ENCODE measurements at places on chromosomes 3 and 15.
A peak's percentile ranks its signal among the peaks of the same experiment; 100 is the strongest.

DNA sequence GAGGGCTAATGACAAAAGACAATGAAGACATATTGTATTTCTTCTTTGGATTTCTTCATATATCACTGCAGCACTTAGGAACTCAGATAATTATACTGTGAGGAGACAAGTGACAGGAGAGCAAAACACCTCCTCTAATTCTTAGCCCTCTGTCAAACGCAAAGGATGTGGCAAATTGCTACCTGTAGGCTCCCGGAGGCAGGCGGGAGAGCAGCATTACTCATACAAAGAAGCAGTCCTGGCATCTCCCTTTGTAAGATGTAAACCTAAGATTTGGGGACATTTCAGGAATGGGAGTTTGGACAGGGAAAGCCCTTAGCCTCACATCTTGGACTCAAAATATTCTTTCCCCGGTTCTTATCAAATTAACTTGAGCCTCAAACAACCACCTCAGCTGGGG, 460.8 kb downstream of the SOX2 start:
- DNase-seq, result no peak

DNA sequence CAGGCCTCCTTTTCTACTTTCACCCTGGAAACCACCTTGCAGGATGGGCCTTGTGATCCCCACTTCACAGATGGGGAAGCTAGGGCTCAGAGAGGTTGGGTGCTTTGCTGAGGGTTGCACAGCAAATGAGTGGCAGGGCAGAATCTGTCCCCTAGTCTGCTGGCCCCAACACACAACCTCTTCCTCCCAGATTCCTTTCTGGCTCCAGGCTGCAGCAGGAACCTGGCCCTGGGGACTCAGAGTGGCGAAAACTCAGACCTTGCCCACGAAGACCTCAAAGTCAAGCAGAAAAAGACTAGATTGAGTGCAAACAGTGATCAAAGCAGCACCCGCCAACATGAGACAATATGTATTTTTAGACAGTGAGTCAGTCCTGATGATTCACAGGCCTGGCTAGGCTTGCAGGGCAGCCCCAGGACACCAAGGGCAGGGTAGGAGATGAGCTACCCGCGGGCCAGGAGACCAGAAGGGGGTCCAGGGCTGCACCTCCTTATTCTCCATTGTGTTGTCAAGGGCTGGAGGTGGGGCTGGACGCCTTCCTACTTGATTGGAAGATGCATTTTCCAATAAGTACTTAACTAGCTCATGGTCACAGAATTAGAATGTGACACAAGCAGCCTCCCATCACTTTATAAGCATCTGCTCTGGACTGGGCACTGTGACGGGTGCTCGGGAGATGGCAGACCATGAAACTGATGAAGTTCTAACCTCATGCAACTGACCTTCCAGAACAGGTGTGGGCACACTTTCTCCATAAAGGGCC, 23.9 kb downstream of the GOLGA6L2 start:
- no peak for DNase-seq

- DNase-seq, result no peak
These were observed 31.1 kb downstream of the MAGEL2 start for GRCh38 chr15:23616536-23616935.

GRCh38 chr3:100149713-100150415, 35.6 kb upstream of the FILIP1L start:
- no peak for DNase-seq

DNA sequence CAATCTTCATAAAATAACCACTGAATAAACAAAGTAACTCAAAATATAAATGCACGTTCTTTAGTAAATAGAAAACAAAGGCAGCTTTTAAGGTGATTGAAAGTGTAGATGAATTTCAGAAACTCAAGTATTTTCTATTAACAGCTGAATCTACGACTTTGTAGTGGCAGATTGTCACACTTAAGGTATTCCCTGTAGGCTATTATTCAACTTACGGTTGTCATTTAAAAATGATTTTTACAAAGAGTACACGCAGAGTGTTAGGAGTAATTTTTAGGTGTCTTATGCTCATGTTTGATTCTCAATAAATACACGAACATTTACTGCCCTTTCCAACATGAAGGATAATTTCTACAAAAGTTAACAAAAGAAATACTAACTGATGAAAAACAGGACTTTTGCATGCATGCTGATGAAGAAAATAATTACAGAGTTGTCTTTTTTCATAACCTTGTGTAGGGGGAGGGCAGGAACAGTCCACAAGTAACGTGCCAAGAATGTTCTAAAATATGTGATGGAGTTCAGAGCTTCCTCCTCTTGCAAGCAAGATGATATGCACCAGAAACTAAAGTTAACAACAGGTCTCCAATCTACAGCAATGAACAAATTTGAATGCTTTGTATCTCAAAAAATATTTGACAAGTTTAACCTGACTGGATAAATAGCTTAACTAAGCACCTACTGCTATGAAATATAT, 16.7 kb downstream of the DCBLD2 start:
- DNase-seq, result no peak

DNA sequence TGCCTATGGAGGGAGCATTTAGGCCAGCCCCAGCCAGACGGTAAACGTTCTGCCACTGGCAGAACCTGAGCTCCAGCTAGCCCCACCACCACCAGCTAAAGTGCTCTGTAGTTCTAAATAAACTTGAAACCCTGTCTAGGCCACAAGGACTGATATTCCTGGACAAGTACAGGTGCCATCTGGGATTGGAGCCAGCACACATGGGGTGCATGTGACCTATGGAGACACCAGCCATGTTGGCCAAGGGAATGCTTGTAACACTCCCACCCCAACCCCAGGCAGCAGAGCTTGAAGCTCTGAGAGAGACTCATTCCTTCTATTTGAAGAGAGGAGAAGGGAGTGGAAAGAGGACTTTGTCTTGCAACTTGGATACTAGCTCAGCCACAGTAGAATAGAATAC, 284.5 kb upstream of the DCBLD2 start:
- DNase-seq, result no peak

- no peak for DNase-seq
These were observed 25.5 kb upstream of the FGD5 start for GRCh38 chr3:14793126-14793857.

DNA sequence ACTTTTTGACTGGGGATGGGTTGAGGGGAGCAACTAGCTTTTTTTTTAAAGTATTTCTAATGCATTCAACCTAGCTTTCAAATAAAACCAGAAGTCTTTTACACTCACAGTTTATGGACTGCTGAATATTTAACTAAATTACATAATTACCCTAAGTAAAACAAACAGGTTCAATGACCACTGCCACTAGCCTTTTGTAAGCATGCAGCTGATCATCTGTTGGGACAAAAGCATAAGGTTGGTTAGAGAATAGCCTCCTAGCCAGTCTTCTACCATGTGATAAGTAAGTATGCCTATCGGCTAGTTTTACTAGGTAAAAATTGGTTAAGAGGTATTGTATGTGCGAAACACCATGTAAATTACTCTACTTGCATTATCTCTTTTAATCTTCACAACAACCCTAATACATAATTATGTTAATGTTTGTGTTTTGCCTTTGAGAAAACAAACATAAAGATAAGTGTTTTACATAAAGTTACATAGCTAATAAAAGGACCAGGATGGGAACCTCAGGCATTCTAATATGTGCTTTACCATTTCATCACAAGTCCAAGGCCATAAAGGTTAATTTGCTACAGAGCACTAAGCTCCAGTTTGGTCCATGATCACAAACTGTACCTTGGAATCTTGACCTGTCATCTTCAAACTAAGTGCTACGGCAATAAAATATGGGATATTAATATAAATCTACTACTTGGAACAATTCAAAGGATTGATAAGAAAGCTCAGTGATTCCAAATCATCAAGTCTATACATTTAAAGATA, 13.2 kb downstream of the PFN2 start:
- no peak for DNase-seq

GRCh38 chr3:114879059-114880031, 267.7 kb downstream of the ZBTB20 start:
- peak; percentile 55 for DNase-seq

DNA sequence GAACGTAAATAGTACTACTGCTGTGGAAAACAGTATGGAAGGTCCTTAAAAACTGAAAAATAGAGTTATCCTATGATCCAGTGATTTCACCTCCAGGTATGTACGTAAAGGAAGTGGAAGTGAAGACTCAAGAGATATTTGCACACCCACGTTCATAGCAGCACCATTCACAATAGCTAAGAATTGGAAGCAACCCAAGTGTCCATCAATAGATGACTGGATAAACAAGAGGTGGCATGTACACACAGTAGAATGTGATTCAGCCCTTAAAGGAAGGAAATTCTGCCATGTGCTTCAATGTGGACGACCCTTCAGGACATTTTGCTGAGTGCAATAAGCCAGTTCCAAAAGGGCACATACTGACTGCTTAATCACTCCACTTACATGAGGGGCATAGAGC, 188.3 kb downstream of the APBA2 start:
- no peak for DNase-seq

DNA sequence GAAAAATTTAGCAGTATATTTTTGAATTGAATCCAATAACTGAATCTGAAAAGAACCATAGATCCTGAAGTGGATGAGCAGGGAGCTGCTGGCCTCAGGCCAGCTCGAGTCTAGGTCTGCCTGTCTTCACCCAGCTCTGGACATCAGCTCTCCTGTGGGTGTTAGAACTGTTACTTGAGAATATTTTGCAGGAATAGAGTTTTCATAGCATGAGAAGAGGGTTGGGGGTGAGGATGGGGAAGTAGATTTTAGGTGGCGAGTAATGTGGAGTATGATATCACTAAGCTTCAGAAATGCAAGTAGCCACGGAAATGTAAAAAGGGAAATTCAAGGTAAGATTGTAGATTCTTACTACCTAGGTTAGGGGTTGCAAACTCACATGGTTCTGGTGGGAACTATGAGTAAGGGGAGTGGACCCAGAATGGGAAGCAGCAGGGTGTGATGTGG, 6.2 kb downstream of the RAB8B start:
- DNase-seq, result no peak

DNA sequence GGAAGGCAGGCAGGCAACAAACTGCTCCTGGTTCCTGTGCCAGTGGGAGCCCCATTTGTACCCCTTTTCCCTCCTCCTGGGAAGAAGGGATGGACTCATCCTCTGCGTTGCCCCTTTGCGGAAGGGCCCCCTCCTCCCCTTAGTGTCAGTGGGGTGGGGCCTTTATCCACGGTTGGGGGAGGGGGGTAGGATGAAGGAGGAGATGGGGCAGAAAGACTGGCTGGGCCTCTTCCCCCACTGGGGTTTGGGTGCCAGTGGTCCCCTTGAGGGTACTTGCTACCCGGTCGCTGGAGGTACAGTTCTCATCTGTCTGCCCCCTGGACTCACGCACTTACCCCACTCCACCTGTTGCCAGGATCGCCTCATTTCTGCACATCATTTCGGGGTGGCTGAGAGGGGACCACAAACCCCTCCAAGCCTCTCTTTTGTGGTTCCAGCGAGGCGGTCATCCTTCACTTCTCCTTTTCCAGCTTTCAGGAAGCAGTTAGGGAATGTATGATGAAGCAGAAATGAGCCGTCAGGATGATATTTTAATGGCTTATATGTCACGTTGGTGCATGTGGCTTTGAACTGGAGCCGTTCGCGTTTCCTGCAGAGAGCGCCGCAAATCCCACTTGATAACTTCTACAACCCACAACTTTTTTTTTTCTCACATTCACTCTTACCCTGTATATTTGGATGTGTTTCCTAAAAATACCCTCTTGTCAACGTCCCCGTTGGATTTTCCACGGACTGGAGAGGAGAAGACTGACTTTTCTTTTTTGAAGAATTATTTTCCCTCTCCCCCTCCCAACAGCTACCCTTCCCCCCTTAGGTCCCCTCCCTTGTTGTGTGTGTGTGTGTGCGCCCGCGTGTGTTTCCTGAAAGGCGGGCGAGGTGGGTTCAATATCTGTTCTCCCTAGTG, at the start of gene ZIC4:
TSS of gene ZIC4 (minus strand) at position 516 of the 904 bp plus-strand sequence. CDS start 3,746 bp downstream, outside the sequence.
- DNase-seq, result no peak

DNA sequence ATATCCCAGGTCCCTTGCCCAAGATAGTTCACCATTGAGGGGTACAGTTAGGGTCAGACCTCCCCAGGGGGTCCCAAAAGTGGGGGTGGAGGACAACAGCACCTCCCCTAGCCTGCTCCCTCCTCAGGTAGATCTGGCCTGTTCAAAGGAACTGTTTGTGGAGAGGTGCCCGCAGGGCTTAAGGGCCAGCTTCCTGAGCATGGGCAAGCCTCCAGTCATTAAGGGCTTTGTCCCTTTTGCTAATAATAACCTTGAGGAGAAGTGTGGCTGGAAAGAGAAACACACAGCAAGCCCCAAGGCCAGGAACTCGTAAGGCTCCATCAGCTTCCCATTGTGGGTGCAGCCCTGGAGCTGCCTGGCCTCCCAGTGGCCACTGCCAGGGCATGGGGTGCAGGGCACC, 47.4 kb downstream of the ISG20 start:
- no peak for DNase-seq

DNA sequence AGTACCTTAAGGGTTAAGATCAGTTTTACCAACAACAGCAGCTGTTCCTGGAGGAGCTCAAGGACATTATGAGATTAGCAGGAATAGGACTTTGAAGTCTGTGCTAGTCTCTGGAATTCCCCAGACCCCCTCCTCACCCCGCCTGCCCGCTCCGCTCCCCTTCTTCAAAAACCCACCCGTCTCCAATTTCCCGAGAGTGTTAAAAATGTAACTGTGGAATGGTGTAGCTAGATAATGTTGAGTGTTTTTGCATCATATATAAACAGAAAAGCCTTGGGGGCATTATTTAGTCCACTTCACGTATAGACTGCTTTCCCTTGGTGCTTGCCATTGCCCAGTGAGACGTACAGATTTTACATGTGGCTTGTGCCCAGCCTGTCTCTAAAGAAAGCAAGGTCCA, 65.0 kb upstream of the SEMA6D start:
- DNase-seq, result no peak

- no peak for DNase-seq
These were observed 595.8 kb upstream of the NR2F2 start for GRCh38 chr15:95734422-95735316.

GRCh38 chr3:148763986-148764935, 63.4 kb upstream of the CPB1 start:
- no peak for DNase-seq

DNA sequence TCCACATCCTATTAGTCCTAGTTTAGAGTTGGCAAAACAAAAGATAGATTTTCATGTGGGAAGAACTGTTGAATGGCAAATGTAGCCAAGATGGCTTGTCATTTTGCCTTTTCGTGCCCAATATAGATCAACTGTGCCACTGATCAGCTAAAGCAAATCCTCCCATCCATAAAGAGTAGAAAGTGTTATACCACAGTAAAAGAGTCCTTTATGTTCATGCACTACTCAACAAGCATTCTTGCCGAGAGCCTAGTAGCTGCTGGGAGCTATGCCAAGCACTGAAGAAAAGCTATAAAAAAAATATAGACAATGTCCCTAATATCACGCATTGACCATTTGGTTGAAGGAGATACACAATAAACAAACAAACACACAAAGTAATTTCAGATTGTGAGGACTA, 225.2 kb downstream of the KCNMB2 start:
- DNase-seq, result no peak

GRCh38 chr3:135964160-135964955, 1.2 kb upstream of the PPP2R3A start:
- no peak for DNase-seq
